ENCODE measurements at places on chromosomes 13 and 19.

GRCh38 chr13:67829641-67830040 lies 599.5 kb upstream of the PCDH9 start:
- no peak for DNase-seq

- no peak for DNase-seq
Observed at GRCh38 chr13:105285526-105285925, 1249.9 kb downstream of the EFNB2 start.

GRCh38 chr19:47450478-47450877 lies 21.2 kb downstream of the SLC8A2 start:
- no peak for DNase-seq

- DNase-seq = no peak
Observed at GRCh38 chr19:2180881-2181632, 17.3 kb downstream of the DOT1L start.

DNA sequence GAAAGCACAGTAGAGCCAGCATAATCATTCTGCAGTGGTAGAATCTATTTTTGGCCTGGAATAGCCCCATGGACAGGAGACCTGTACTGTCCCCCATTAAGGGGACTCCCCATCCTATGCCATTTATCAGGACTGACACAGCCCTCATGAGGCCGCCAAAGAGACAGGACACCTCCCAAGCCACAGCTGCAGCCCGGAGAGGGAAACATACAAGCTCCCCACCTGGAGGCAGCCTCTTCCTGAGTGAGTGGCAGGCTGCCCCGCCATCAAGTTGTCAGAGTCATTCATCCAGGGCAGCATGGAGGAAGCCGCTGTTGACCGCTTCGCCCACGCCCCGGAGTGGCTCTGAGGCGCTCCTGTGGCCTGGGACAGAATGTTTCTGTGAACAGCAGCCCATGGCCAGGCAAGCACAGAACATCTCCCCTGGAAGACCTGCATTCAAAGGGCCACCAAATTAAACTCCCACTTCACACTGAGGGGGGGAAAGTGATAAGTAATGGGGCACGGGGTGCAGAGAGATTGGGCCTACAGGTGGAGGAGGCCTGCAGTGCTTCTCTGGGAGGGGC lies 111.3 kb downstream of the ZDHHC20 start:
- no peak for DNase-seq

DNA sequence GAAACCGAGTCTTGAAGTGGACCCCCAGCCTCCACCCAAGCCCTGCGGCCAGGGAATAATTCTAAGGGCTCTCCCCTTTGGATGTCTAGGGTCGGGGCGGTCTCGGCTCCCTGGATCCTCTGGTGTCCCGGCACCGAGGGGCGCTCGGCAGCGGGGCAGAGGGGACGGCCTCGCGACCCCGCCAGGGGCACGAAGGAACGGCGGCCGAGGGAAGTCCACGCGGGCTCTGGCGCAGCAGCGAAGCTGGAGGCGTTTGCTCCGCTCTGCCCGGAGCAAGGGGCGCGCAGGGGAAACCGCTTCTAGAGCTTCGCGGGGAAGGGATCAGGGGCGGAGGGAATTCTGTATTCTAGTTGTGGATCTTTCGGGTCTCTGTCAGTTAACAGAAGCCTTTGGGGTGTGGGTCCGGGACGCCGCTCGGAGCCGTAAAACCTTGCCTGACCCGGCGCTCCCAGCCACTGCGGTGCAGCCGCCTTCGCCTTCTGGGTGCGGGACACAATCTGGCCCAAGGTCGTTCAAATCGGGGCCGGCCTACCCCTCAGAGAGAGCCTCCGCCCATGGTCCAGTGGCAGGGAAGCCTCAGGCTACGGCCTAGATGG lies 118.2 kb downstream of the KCNRG start:
- no peak for DNase-seq

DNA sequence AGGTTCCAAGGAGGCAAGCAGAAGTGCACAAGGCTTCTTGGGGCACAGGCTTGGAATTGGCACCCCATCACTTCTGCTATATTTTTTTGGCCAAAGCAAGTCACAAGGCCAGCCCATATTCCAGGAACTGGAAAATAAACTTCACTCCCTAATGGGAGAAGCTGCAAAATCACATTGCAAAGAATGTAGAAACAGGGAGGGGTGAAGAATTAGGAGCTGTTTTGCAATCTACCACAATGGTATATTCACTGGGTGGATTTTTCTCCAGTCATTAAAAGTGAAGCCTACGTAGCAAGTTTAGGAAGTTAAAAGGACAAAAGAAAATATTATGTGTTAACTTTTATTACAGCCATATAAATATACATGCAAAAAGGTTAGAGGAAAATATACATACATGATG lies 464.8 kb downstream of the COG6 start:
- no peak for DNase-seq

DNA sequence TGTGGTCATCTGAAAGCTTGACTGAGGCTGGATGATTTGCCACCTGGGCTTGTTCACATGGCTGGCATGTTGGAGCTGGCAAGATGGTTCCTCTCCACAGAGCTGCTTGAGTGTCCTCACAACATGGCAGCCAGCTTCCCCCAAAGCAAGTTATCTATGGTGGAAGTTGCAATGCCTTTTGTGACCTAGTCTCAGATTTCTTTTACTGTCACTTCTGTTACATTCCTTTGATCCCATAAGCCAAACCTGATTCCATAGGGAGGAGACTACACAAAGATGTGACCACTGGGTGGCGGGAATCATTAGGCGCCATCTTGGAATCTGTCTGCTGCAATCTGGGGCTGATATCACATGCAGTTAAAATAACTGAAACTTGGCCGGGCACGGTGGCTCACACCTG lies 17.5 kb upstream of the LMTK3 start:
- DNase-seq = no peak

All from CD4-positive, alpha-beta T cell treated with Interleukin-10 for 1 hour (primary cell).